ENCODE measurements at places on chromosomes 5 and 9.
A peak's percentile ranks its signal among the peaks of the same experiment; 100 is the strongest.

GRCh38 chr5:127396490-127397155, 106.0 kb downstream of the MEGF10 start:
- no peak for DNase-seq

DNA sequence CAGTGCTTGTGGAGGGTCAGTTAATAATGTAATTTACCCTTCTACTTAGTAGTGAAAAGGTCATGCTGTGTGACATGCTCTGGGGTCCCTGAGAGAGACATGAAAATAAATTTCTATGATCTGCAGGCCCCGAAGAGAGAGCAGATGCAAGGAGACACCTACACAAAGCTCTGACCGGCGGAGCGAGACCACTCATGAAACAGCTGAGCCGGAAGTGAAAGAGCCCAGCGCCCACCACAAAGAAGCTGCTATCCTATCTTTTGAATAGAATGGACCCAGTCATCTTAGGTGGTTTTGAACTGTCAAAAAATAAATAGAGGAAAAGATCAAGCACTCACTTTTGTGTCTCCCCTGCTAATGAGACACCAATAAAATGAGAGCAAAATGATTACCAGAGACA, 190.0 kb downstream of the MED10 start:
- no peak for DNase-seq

GRCh38 chr9:130845254-130845653, 10.2 kb downstream of the ABL1 start:
- DNase-seq: no peak

GRCh38 chr9:91131433-91131839, 230.3 kb downstream of the AUH start:
- DNase-seq: peak; percentile 96

GRCh38 chr9:130499804-130500263, 55.1 kb downstream of the ASS1 start:
- no peak for DNase-seq

- DNase-seq: no peak
Observed at GRCh38 chr5:76393035-76393680, 9.9 kb upstream of the IQGAP2 start.

DNA sequence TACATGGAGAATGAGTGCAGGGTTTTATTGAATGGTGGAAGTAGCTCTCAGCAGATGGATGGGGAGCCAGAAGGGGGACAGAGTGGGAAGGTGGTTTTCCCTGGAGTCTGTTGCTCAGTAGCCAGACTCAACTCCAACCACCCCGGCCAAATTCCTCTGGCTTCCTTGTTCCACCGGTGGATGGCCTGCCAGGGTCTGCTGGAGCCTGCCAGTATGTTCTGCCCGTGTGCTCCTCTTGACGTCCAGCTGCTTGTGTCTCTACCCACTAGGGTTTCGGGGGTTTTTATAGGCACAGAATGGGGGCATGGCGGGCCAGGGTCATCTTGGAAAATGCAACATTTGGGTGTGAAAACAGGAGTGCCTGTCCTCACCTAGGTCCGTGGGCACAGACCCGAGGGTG, 51.4 kb upstream of the KLF9 start:
- no peak for DNase-seq

All from activated CD4-positive, alpha-beta T cell treated with anti-CD3 and anti-CD28 coated beads, Interleukin-10, Interleukin-2, amounts not matched to agents 100 ng/mL and 50 ng/mL, durations not matched to agents 16 hours and 8 hours (primary cell).